ENCODE measurements at places on chromosomes 6 and 20. TPM values are rescaled to one million over a fixed set of nuclear protein-coding genes. Genes with fewer than 3 reads are reported as not detected.

The IER3 gene
- 53.1 TPM for total RNA-seq

The THBS2 gene
- total RNA-seq = 0.19 TPM

The LHFPL5 gene
- not detected for total RNA-seq

The NRSN1 gene
- total RNA-seq = not detected

Measured in H4 (cell line).